Fibroblast of the aortic adventitia (primary cell): ENCODE measurements at places on chromosomes 5 and 9. TPM values are rescaled to one million over a fixed set of nuclear protein-coding genes. Genes with fewer than 3 reads are reported as not detected.

- peak; percentile 56 for DNase-seq
Measured at GRCh38 chr9:2055203-2055658, 40.1 kb downstream of the SMARCA2 start.

The GLDC gene
- total RNA-seq, result 0.65 and 1.8 TPM in 2 replicates

DNA sequence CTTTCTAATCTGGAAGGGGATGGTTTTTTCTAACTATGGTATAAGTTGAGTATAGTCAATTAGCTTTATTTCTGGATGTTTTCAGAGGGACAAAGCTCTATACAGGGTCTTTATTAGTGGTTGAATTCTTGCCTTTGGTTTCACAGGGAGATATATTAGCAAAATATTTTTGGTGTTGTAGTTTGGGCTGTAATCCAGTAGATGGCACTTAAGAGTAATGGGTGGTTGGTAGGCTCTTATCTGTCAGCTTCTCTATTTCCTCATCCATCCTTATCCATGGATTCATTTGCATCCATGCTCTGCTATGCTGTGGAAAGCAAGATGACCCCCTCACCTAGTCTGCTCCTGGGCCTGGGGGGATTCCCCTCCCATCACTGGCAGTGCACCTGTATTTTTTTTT lies 363.6 kb upstream of the CYLC2 start:
- DNase-seq, result no peak

- no peak for DNase-seq
Measured at GRCh38 chr5:179427032-179427675, 81.9 kb upstream of the ADAMTS2 start.

The PRELID2 gene
- 12.3 and 35.4 TPM in 2 replicates for total RNA-seq

The TAF11L10 gene
- total RNA-seq, result not detected in 2 replicates

- DNase-seq, result no peak
Measured at GRCh38 chr5:55913466-55914413, 62.6 kb downstream of the IL31RA start.

GRCh38 chr5:179470201-179470600 lies 80.2 kb upstream of the RUFY1 start:
- no peak for DNase-seq

The SMIM32 gene
- not detected in 2 replicates for total RNA-seq

The CCNI2 gene
- total RNA-seq, result 1.2 TPM in 1 of 2 replicates, not detected in the other

DNA sequence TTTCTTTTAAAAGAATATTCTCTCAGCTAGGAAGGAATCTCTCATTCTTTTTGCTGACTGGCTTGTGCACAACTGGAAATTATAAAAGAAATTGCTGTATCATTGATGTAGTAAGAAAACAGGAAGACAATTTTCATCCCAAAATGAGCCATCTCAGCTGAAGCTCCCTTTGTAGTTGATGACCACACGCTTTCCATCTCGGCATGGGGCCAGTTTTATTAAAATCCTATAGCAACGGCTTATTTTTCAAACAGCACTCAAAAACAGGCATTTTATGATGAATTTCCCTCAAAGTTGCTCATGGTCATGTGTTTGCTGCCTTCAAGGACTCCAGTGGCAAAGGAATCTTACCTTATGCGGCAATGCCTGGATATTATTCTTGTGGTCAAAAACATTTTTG lies 62.4 kb upstream of the GLIS3 start:
- DNase-seq, result no peak

DNA sequence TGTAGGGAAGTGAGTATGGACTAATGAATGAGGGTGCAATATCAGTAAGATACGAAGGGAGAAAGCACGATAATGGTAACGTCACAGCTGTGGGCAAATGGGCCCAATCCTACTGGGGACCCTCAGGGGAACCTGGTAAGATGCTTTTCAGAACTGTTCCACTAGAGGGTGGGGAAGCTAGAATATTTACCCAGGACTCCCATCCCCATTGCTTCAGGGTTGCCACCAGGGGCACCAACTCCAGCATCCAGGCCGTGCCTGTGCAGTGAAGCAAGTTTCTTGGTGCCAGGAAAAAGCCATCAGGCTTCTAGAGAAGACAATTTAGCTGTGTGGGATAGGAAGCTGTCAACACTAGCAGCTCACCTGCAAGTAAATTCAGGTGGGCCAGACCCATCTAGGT lies 409.3 kb downstream of the AGTPBP1 start:
- no peak for DNase-seq

- DNase-seq, result no peak
Measured at GRCh38 chr5:171295801-171296200, 13.2 kb upstream of the TLX3 start.

The PTGER4 gene
- total RNA-seq, result 0.57 and 12.0 TPM in 2 replicates

DNA sequence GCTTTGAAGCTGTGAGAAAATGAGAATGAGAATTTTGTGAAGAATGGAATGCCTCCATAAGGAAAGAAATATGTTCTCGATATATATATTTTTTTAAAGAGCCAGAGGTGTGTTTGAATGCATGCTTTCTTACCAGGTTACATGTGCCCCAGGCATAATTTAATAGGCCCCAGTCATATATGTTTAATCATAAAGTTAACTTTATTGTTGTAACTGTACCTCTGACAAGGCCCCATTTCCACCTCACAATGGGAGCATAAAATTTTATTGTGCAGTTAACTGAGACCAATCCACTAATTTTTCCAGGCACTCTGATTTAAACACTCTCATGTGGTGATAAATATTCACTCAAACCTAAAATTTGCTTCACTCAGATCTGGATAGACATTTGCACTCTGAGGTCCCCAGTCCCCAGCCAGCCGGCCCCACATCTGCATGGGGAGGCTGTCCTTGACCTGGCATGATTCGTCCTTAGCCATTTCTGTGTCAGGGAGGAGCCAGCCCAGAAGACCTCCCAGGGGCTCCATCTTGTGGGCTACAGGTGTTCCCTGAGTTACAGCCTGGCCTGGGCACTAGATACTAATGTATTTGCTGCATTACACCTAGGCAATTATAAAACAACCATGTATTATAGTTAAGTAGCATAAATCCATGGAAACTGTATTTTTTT lies 245.8 kb downstream of the MTRR start:
- no peak for DNase-seq

The TMEM174 gene
- not detected in 2 replicates for total RNA-seq

- peak; percentile 54 for DNase-seq
Measured at GRCh38 chr5:134249469-134250379, 23.9 kb upstream of the PPP2CA start.

DNA sequence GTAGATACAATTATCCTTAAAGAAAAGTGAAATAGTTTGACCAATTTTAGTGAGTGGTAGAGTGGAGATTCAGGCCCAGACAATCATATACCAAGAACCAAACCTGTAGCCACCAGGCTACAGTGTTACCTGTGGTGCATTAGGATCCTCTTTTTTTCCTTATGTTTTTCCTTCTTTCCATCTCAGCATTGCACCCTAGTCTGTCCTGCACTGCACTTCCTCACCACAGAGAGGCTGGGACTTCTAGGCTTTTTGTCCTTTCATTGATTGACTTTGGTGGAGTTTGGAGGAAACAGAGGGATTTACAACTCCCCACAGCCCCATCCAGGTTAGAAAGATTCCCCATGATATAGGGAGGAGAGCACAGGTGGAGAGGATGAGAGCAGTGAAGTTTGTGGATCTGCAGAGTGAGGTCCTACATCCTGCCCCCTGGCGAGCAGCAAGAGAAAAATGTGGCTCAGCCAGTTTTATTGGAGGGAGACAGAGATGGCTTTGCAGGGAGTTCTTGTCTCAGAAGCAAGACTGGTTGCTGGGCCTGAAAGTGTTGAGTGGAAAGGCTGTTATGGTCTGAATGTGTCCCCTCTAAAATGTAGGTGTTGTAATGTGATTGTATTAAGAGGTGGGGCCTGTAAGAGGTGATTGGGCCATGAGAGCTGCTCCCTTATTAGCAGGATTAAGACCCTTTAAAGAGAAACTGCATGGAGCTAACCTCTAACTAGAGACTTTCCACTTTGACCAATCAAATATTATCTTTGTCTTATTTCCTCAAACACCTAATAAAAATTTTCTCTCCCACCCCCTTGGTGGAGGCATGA lies 36.2 kb downstream of the KIF4B start:
- DNase-seq, result peak; percentile 4

DNA sequence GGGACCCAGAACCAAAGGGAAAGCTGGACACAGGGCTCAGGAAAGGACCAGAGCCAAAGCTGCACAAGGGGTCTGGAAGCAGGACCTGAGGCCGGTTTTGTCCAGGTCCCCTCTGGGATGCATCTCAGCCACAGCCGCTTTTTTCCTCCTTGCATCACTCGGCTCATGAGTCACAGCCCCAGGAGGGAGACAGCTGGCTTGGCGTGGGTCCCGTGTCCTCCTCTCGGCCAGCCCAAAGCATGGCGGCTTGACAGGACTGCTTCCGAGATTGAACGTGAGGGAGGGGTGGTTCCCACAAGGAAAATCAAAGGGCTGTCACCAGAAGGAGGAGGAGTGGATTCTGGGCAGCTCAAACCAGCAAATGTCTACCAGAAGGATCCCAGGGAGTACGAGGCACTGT lies 56.7 kb upstream of the CPLX2 start:
- peak; percentile 41 for DNase-seq

The ZBTB26 gene
- total RNA-seq, result 4.7 and 6.1 TPM in 2 replicates

DNA sequence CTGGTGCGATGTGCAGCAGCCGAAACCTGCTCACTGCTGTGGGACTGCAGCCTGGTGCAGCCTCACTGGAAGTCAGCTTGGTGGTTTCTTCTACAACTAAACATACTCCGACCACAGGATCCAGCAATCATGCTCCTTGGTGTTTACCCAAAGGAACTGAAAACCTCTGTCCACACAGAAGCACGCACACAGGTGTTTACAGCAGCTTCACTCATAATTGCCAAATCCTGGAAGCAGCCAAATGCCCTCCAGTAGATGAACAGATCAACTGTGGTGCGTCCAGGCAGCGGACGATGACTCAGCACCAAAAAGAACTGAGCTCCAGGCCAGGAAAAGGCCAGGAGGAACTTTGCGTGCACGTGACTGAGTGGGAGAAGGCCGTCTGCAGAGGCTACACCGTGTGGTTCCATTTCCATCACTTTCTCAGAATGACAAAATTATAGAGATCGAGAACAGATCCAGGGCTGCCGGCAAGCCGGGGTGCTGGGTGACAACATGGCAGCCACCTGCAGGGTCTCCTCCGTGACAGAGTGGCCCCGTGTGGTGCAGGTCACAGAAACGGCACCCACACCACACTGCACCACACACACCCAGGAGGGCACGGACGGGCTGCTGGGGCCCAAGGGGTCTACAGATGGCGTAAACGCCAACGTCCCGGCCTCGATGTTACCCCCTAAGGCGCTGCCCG lies 23.1 kb upstream of the NSMF start:
- peak; percentile 56 for DNase-seq
